ENCODE measurements at places on chromosomes 7 and 10.

- DNase-seq: no peak
Observed at GRCh38 chr10:95835149-95835860, 72.5 kb upstream of the CC2D2B start.

DNA sequence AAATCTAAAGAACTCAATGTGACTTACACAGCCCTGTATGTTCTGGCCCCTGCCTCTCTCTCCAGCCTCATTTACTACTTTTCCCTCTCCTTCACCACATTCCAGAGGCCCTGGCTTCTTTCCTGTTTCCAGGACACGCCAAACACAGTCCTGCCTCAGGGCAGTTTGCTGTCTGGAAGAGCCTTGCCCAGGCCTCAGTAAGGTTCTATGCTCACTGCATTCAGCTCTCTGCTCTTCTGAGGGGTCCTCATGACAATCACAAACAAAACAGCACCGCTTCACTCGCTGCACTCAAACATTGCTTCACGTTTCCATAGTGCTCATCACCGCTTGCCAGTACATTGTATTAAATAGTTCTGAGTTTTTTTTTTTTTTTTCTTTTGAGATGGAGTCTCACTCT lies 35.1 kb upstream of the GARS1 start:
- DNase-seq: no peak

DNA sequence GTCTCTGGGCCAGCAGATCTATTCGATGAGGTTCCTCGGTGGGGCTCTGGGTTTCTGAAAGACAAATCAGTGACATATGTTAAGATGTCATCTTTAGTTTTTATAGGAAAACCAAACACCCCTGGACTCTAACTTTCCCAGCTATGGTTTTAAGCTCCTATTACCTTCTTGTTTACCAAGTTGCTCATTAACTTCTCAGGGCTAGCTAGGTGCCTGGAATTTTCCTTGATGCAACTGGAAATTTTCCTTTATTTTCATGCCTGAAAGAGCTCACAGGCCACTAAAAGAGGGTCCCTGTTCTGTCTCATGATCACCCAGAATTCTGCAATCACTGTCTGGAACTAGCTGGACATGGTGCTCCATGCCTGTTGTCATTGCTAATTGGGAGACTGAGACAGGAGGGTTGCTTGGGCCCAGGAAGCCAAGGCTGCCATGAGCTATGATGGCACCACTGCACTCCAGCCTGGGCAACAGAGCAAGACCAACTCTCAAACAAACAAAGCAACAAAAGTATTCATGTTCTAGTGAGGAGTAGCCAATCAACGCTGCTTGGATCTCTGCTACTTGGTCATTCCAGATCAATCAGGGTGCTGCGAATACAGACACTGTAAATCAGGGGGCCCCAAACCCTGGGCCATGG lies 1173.5 kb upstream of the AUTS2 start:
- DNase-seq: no peak

GRCh38 chr7:44050121-44050914 lies 5.8 kb downstream of the DBNL start:
- no peak for DNase-seq

DNA sequence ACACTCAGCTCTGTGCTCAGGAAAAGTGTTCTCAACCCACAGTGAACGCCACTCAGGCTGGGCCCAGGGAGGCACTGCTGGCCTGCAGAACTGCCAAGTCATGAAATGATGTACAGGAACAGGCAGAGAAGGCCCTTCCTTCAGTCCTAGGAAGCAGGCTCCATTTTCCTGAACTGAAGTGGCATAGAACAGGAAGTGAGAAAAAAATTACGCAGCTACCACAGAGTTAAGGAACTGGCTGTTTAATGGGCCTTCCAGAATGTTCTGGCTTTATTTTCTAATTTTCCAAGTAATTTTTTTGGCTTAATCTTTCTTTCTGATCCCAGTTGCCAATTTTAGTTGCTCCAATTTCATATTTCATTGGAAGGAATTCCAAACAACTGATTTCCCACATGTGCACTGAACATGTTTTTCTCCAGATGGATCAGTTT lies 39.3 kb downstream of the LRRC18 start:
- no peak for DNase-seq

DNA sequence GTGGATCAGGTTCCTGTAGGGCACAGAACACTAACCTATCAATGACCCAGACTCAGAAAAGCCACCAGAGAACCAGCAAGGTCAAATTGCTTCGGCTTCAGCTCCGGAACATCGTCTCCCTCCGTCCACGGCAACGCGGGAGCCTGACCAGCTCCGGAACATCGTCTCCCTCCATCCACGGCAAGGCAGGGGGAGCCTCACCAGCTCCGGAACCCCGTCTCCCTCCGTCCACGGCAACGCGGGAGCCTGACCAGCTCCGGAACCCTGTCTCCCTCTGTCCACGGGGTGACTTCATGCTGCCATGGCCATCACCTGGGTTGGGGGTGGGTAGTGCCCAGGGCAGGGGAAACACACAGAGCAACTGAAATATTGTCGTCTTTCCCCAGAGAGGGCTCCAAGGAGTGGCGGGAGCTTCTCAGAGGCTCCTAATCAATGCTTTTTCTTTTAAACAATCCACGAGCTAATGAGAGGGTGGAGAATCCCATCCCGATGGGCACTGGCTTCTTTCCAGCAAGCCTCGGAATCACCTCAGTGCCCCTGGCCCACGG lies 403.5 kb downstream of the DNAJB6 start:
- no peak for DNase-seq

All from stimulated activated CD8-positive, alpha-beta memory T cell treated with anti-CD3 and anti-CD28 coated beads, Interleukin-12 subunit alpha, Interleukin-12 subunit beta, amount 100 ng/mL, for 1 hour (primary cell).